G401 (cell line): ENCODE measurements at places on chromosomes 1 and 21.

DNA sequence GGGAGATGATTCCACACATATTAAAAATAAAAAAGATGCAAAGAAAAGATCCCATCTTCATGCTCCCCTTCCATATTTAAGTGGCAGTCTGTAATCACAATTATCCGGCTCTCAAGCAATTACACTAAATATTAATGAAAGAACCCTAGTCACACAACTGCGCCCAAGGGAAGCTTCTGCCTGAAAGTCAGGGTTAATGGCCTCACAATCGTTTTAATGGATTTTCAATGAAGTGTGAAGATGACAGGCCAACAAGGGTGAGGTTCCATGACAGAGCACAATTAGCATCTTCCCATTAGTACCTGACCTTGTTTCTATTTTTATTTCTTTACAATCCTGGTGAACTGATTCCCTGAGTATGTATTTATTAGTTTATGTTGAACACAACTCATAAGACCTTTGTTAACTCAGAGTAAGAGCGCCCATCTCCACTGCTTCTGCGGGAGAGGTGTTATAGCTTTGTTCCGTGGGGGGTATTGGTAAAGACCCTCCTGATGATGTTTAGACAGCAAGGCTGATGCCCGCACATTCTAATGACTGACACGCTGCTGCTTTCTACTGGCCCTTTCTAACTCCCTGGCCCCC, 80.9 kb downstream of the IER5 start:
- no peak for DNase-seq

DNA sequence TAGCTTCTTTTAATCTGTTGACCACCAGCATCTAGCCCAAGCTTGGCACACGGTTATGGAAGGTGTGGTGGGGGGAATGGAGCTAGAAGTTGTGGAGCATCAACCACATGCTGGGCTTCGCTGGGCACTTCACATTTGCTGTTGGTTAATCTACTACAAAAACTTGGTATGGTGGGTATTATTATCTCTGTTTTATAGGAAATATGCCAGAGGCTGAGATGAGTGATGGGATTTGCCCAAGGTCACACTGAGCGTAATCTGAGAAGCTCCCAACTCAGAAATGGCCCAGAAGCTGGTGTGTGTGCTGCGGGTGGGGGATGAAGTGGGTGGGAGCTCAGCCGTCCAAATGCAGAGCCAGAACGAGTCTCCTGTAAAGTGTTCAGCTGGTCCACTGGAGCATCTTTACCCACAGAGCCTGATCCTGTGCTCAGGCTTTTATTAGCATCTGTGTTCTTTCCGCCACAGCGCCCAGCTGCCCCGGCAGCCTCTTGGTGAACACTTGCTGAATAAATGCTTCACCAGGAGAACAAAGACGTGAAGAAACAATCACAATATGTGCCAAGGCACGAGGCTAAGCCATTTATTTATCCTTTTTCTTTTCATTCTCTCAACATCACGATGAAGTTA, 98.6 kb upstream of the JUN start:
- no peak for DNase-seq

- no peak for DNase-seq
Observed at GRCh38 chr1:178143730-178144690, 50.1 kb downstream of the RASAL2 start.

DNA sequence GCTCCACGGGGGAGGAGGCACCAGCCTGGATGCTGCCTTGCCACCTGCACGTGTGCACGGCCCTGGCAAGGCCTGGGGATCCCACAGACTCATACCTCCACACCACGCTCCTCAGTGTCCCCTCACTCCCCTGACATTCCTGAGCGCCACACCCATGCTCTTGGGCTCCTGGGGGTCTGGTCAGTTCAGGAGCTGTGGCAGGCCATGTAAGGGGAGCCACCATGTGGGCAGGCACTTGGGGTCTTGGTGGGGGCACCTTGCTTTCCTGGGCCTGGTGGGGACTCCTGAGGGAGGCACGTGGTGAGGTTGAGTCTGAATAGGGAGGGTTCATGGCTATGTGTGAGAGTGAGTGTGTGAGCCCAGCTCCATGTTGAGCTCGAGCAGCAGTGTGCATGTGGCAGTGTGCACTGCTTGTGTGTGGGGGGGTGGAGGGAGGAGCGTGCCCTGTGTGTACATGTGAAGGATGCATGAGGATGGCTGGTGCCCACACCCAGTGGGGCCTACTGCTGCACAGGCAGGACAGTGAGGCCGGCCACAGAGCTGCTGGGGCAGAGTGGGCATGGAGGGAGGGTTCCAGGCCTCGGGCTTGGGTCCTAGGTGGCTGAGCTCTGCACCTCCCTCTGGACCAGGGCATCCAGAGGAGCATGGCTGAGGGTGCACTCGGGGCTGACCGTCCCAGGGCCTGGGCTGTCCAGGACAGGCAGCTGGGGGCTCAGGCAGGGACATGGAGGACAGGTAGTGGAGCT, 1.6 kb downstream of the GJC2 start:
- DNase-seq: no peak

- peak; percentile 48 for DNase-seq
Observed at GRCh38 chr1:233328142-233328921, 808 bp downstream of the MAP3K21 start.

- no peak for DNase-seq
Observed at GRCh38 chr1:32891241-32891570, 4.9 kb downstream of the HPCA start.

DNA sequence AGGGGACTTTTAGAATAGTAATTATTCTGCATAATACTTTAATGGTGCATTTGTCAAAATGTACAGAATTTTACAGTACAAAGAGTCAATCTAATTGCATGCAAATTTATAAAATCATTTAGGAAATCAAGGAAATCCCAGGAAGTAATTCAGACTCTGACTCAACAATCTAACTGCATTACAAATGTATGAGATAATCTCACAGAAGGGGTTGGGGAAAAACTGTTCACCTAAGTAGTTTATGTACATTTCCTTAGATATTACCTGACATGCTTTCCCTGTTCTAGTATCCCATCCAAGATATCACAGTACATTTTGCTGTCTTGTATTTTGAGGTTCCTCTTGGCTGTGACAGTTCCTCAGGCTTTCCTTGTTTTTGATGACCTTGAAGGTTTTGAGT, 4.7 kb downstream of the CRB1 start:
- DNase-seq: no peak

GRCh38 chr1:213320191-213320870, 269.3 kb downstream of the RPS6KC1 start:
- no peak for DNase-seq

- DNase-seq: no peak
Observed at GRCh38 chr1:236615399-236616148, 11.3 kb upstream of the HEATR1 start.

- DNase-seq: no peak
Observed at GRCh38 chr1:58824753-58825389, 41.0 kb upstream of the JUN start.

- DNase-seq: peak; percentile 48
Observed at GRCh38 chr1:55210990-55211801, 4.0 kb downstream of the USP24 start.

DNA sequence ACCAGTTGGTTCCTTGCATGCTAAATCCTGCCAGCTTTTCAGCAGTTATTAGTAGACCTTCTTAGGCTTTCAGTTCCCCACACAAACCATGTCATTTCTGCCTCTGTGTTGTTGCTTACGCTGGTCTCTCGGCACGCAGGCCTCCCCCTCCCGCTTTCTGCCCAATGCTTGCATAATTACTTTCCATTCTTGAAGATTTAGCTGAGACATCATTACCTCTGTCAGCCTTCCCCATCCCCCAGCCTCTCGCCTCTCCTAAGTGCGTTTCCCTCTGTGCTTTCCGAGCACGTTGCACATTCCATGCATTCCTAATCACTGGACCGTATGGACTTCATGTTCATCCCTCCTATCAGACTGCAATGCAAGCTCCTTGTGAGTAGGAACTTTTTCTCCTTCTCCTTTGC, 26.8 kb downstream of the TSHB start:
- no peak for DNase-seq

DNA sequence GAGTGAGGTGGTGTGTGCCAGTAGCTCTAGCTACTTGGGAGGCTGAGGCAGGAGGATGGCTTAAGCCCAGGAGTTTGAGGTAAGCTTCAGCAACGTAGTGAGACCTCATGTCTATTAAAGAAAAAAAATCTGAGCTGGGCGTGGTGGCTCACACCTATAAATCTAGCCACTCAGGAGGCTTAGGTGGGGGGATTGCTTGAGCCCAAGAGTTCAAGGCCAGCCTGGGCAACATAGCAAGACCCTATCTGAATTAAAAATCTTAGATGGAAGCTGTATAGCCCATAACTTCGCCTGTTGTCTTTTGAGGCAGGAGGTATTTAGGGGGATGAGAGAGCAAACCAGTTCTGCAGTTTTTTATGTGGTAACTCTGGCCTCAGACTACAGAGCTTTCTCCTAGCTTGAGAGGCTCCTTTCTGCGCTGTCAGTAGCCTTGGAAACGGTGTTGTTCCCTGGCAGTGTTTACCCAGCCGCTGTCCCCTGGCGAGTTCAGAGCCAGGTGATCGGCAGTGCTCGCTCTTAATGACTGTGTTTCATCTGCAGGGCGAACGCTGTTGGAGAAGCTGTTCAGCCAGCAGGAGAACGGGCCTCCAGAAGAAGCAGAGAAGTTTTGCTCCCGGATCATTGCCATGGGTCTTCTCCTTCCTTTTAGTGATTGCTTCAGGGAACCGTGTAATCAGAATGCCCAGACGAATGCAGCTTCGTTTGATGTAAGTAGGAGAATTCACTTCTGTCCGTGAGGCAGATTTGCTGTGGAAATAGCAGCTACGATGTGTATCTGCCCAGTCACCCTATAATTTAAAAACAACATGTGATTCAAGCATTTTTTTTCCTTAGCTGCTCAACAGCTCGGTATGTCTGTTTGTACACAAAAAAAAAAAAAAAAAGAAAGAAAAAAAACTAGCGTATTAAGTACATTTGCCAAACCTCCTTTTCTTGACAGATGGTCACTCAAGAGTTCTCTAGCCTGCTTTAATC, 31.2 kb downstream of the FMN2 start:
- peak; percentile 70 for DNase-seq

GRCh38 chr1:182549346-182549745, 39.7 kb downstream of the RNASEL start:
- DNase-seq: peak; percentile 58

GRCh38 chr1:154182344-154183045, 9.4 kb downstream of the TPM3 start:
- DNase-seq: peak; percentile 48

DNA sequence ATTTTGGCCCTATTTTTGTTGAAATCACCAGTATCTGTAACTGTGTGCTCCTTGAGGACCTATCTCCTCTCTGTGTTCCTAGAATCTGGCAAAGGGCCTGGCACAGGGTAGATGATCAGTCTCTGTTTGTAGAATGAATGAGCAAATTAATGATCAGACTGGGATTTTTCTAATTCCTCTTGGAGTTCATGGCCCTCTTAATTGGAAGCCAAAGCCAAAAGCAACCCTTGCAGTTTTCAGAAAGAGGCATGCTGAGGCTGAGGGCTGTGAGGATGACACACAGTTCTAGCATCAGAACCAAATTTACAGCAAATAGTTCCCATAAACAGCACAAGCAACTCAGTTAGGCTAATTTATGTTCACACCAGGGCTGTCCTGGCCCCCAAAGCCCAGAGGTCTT, 111.1 kb upstream of the BEND5 start:
- no peak for DNase-seq

GRCh38 chr1:27682351-27682944, 10.5 kb upstream of the IFI6 start:
- DNase-seq: no peak

DNA sequence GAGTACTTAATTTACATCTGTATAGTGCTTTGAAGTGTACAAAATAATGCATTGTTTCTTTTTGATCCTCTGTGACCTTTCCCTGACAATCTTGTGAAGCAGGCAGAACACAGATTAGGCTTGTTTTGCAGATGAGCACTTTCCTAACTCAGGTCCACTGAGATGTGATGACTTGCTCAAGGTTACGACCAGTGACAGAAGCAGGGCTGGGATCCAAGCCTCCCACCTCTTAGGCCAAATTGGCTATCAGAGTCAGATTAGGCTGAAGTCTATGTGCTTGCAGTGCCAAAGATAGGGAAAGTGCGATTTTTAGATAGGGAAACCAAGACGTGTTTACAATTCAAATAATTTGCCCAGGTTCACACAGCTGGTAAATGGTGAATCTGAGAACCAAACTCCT, 147.3 kb downstream of the OMA1 start:
- DNase-seq: no peak

GRCh38 chr21:21188513-21189195, 190.4 kb downstream of the NCAM2 start:
- DNase-seq: no peak

DNA sequence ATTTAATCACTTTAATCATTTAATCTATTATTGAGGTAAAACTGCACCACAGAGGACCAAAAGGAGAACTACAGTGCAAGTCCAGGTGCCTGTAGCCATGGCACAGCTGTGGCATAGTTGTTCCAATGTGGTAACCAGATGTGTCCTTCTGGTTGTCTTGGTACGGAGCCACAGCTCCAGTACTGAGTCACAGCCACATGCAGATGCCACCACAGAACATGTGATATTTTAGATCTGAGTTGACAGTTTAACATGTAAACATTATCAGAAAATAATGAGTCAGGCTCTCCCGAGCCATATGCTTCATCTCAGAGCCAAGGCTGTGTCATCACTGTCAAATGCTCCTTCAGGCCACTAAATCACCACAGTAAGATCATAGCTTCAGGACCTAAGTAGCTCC, 56.4 kb upstream of the RGS7 start:
- peak; percentile 89 for DNase-seq

- DNase-seq: no peak
Observed at GRCh38 chr1:100627936-100628335, 90.0 kb downstream of the GPR88 start.

- no peak for DNase-seq
Observed at GRCh38 chr21:39845571-39846130, 21.6 kb upstream of the PCP4 start.

DNA sequence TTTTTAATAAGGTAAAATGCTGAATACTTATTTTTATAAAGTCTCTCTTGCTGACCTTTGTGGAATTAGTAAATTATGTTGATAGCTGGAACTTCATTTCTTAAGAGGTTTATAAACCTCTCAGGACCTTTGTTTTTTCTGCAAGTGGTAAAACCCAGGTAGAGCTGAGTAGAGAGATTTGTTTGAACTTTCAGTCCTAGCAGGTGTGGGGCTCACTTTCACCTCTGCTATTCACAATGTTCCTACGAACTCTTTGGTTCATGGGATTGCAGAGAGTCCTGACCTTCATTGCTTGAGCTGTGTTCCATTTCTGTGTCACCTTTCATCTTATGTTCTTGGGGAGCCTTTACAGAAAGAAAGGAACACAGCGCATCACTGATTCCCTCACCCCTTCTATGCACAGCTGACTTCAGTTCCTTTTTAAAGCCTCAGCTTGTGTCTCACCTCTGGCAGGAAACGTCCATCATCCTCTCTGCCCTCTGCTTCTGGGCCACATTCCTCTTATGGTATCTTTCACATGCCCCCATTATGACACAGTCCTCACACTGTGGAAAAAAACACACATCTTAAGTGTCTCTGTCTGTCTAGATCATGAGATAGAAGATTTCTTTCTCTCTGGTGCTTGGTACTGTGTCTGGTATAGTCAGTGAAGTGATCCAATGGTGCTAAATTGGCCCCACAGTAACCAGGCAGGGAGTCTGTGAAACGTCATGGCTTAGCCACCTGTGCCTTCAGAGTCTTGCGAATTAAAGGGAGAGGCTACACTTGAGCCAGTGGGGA, 262.5 kb upstream of the B3GALT2 start:
- no peak for DNase-seq

- DNase-seq: peak; percentile 49
Observed at GRCh38 chr1:1349256-1350012, at the start of gene DVL1. TSS of gene DVL1 (minus strand) at chr1:1349418. CDS start at chr1:1349065, 353 bp downstream.
